NAMALWA (cell line): ENCODE measurements at places on chromosomes 3 and 15.

DNA sequence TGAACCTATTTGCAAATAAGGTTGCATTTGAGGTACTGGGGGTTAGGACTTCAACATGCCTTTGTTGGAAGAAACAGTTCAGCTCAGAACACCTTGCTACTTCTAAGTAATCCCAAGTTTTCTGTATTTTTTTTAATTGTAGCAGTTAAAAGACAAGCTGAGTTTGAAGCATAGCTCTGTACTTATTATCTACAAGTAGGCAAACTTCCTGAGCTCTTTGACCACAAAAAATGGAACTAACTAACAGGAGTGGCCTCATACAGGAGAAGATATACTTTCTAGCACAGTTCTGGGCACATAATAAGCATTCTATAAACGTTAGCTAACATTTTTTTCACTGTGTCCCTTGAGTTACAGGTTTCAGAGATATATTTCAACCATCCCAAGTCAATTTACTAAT is 159.2 kb downstream of the CHST2 start:
- DNase-seq, result no peak

GRCh38 chr3:53764026-53764775 is 82.0 kb downstream of the CHDH start:
- DNase-seq, result no peak

GRCh38 chr3:24145481-24145880 is 200.4 kb downstream of the NR1D2 start:
- no peak for DNase-seq

- peak; percentile 1 for DNase-seq
Measured at GRCh38 chr3:88595026-88595425, 445.3 kb downstream of the C3orf38 start.

- DNase-seq, result no peak
Measured at GRCh38 chr15:87755226-87755625, 501.3 kb downstream of the NTRK3 start.

- no peak for DNase-seq
Measured at GRCh38 chr3:46670891-46671427, 22.5 kb downstream of the ALS2CL start.

DNA sequence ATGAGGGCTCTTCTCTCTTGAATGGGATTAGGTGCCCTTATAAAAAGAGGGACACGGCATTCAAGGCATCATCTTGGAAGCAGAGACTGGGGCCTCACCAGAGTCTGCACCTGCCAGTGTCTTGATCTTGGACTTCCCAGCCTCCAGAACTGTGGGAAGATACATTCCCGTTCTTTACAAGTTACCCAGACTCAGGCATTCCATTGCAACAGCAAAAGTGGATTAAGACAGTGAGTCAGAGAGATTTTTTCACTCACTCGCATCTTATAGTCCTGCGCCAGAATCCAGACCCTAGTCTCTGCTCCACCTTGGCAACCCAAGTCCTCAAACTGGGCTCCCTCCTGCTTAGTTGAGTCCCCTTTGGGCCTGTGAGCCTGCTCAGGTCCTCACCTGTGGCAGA is 2.7 kb downstream of the LCTL start:
- DNase-seq, result no peak

GRCh38 chr3:182785756-182786155 is 7.5 kb upstream of the ATP11B start:
- DNase-seq, result no peak

DNA sequence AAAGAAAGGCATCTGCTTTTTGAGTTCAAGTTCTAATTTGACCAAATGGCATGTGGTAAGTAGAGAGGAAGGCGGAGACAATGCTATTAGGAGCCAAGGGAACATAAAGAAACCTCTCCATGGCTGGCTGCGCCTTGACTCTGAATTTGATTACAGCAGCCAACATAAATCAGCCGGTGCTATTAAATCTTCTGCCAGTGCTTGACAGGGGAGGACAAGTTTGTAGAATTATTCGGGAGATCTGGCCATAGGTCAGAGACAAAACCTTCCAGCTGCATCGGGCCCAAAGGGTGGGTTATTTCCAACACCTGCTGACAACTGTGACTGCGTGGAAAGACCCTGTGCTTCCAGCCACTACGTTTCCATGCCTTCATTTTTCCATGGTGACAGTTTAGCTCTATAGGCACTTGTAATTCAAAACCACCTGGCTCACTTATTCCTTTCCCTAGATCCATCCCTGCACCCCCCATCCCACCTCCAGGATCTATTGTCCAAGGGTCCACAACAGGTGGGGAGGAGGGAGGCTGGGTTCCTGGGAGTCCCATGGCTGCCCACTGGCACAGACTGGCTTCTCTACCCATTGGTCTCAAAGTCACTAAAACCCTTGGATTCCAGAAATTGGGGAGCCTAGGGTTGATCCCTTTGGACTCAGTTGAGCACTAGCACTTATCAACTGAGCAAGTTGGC is 15.9 kb downstream of the COLQ start:
- DNase-seq, result no peak

DNA sequence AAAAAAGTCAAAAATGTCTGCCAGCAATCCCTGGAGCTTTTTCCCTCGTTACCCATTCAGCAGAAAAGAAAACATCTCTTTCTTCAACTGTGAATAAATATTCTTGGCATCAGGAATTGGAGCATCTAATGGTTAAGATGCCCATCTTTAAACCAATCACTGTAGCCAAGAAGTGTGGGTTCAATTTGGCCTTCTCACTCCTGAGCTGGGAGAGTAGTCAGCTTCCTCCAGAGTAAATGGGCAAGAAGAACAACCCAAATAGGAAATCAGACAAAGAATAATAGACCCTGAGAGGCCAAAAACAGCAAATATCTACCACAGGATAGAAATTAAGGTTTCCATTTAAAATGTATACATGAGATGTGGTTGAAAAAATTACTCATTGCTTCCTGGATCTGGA is 508.0 kb upstream of the MDFIC2 start:
- DNase-seq, result no peak

DNA sequence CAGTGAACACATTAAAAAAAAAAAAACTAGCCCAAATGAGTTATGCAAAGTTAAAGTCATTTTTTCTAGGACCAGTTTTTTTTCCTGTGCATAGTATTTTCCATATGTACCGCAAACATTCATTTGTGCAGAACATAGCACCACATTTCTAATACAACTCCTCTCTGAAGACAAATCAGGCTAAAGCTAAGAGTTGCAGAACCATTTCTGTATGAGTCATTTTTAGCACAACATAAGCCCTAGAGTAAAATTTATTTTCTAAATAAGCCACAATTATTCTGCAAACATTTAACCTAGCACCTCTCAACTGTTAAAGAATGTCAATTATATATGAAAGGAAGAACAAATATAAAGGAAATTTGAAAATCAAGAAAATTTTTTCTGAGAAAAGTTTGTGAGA is 375.8 kb downstream of the TIGIT start:
- DNase-seq, result no peak

DNA sequence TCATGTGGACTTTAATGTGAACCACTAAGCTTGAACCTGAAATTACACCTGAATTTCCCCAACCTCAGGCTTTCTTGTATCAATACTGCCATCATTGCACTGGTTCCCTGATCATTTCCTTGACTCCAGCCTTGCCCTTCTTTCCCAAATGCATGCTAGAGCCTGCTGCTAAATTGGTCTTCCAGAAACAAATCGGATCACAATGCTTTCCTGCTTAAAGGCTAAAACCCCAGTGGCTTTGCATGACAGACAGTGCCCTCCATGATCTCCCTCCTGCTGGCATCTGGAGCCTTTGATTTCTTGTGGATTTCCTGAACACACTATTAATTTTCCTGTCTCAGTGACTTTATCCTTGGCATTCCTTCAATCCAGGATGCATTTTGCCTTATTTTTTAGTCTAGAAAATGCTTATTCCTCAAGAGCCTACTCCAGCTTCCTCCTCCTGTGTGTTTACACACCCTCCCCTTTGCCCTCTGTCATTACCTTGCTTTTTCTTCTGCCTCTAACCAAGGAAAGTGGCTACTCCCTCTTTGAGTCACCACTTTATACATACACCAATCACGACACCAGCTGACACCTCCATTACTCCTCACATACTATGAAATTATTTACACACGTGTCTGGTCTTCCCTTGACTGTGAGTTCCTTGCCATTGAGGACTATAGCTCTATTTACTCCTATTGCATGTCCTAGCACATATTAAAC is 214.6 kb downstream of the KCNAB1 start:
- DNase-seq, result no peak

- no peak for DNase-seq
Measured at GRCh38 chr3:139491966-139492365, 15.7 kb upstream of the RBP2 start.

GRCh38 chr3:62370112-62370857 is 3.1 kb downstream of the FEZF2 start:
- DNase-seq, result no peak

DNA sequence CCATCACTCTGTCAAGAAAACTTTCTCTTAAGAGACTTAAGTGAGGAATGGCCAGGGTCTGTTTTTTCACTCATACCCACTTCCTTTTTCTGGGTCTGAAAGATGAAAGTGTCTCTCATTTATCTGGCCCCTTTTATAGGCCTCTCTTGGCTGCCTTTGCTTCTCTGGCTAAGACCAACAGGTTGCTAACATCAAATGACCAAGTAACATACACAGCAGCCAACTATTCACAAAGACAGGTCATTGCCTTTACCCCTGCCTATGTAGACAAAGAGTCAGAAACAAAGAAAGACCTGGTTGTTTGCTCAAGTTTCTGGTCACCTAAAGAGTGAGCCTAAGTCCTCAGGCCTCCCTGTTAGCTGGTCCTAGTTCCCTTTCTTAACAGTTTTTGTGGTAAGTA is 24.0 kb upstream of the CSTA start:
- peak; percentile 6 for DNase-seq

DNA sequence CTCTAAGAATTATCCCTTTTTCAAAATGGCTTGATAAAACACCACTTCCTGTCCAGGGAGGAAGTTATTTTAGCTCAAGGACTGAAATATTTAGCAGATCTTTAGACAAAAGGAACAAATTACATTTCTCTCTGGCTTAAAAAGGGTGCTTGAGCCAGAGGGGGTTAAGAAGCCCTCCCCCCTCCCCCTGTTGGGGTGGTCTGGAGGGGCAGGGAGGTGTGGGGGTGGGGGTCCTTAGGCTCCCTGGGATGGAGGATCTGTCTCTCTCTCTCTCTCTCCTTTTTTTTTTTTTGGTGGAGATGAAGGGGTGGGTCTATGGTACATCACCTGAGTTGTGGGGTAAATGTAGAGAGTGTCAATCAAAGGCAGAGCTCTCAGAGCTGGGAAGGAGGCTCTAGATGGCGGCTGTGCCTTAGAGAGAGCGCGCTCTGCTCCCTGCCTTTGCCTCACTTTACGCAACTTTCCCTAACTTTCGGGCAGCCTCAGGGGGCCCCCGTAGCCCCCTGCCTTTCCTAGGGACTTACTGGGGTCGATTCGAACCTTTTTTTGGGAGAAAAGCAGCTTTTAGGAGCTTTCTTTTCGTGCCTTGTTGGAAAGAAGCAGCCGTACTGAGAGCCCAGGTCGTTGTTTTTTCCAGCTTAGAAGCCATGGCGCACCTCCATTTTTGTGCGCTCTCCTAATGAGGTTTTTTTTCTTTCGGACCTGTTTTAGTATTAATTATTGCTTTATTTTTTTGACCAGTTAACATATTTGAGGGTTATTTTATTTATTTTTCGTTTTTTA is at the start of gene CHD2:
Gene CHD2 (plus strand): TSS at position 377 of the 783 bp plus-strand sequence. CDS start 914 bp downstream, outside the sequence.
- DNase-seq, result peak; percentile 94

- DNase-seq, result no peak
Measured at GRCh38 chr3:15645740-15646501, 44.4 kb downstream of the BTD start.

GRCh38 chr15:92883163-92883875 is 16.8 kb upstream of the CHD2 start:
- peak; percentile 66 for DNase-seq

- DNase-seq, result peak; percentile 35
Measured at GRCh38 chr3:72665701-72666446, 182.4 kb downstream of the SHQ1 start.

DNA sequence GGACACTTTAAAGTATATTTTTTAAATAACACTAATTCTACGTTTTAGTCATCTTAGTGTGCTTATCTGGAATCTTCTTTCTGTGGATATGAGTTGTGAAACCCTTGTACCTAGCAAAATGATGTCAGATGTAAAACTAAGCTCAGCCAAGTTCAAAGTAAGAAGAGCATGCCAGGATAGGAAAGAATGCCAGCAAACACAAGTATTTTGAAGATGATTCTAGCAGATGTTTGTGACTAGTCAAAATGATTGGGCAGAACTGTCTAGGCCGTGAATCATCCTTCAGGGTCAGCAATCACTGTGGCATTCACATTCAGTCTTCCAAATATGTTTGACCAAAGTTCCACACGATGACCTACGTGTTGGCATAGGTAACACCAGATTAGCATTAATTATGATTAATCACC is 5.4 kb upstream of the PLOD2 start:
- DNase-seq, result no peak

DNA sequence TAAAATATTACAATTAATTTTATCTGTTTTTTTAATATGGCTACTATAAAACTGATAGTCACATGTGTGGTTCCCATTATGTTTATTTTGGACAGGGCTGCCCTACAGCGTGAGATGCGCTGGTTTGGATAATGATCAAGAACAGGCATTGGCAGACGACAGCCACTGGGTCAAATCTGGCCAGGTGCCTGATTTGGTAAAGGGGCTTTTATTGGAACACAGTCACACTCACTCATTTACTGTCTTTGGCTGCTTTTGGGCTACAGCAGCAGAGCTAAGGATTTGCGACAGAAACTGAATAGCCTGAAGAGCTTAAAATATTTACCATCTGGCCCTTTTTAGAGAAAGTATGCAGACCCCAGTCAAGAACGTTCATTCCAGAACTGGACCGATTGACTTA is 724.2 kb upstream of the CFAP20DC start:
- no peak for DNase-seq

DNA sequence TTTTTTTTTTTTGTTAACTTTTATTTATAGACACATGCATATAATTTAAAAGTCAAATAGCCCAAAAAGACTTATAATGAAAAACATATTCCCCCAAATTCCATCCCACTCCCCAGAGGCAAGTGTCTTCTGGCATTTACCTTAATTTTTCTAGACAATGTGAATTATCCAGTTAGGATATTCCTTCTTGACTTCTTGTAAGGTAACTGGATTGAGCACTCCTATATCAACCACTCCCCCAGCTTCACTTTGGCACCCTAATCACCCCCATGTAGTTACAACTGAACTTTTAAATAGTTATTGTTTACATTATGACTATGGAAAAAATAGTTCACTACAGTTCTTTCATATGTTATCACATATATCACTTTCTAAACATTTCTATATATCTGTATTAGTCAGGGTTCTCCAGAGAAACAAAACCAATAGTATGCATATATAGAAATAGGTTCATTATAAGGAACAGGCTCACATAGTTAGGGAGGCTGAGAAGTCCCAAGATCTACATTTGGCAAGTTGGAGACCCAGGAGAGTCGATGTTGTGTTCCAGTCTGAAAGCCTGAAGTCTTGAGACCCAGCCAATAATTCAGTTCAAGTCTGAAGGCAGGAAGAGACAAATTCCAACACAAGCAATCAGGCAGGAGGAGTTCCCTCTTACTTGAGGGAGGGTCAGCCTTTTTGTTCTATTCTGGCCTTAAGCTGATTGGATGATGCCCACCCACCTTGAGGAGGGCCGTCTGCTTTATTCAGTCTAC is 175.8 kb downstream of the THSD4 start:
- DNase-seq, result no peak
